ENCODE measurements at places on chromosomes 6 and 20. TPM values are rescaled to one million over a fixed set of nuclear protein-coding genes. Genes with fewer than 3 reads are reported as not detected.

UBE2C gene
- 124 TPM for total RNA-seq

FOXQ1 gene
- not detected for total RNA-seq

ATAT1 gene
- total RNA-seq, result 10.5 TPM

ENPP3 gene
- total RNA-seq, result 1.2 TPM

ZNF165 gene
- 1.9 TPM for total RNA-seq

MEP1A gene
- not detected for total RNA-seq

DSP gene
- total RNA-seq, result 0.04 TPM

FKBP1A gene
- 274 TPM for total RNA-seq

SNAI1 gene
- 0.49 TPM for total RNA-seq

GRCh38 chr20:16290358-16290757 lies 282.9 kb downstream of the KIF16B start:
- no peak for DNase-seq

DNA sequence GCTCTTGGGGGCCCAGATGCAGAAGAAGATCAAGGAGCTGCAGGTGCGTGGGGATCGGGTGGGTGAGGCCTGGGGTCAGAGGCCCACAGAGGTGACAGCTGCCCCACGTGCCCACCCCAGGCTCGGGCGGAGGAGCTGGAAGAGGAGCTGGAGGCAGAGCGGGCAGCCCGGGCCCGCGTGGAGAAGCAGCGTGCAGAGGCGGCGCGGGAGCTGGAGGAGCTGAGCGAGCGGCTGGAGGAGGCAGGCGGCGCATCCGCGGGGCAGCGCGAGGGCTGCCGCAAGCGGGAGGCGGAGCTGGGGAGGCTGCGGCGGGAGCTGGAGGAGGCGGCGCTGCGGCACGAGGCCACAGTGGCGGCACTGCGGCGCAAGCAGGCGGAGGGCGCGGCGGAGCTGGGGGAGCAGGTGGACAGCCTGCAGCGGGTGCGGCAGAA lies 41.5 kb downstream of the MYH7B start:
- no peak for DNase-seq

DNA sequence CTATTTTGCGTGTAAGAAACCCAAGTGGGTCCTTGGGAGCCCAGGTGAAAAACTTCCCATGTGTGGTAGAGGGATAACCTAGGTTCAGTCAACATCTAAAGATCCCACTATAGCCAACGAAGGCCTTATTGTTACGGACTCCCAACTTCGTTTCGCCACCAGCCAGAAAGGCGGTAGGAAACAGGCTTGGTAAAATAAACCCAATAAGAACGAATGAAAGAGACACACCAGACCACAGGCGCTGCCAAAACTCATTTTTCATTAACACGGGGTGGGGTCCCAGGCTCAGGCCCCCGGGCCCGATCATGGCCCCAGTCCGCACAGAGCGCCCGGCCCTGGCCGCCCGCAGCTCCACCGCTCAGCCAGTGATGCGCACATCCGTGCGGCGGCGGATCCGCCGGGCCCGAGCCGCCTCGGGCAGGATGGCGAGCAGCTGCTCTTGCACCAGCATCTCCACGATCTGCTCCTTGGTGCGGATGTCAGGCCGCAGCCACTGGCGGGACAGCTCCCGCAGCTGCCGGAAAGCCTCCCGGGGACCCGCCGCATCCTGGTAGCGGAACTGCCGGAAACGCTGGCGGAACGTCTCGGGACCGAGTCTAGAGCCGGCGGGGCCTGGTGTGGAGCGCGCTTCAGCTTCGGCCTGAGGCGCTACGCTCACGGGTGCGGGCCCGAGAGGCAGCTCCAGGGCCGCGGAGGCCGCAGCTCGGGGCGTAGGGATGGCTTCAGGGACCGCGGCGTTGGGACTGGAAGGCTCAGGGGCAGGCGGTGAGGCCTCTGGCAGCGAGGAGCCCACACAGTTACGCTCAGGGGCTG lies 709 bp downstream of the SCAND1 start:
- peak; percentile 61 for DNase-seq

- DNase-seq, result no peak
Observed at GRCh38 chr20:53227523-53227922, 255.4 kb downstream of the TSHZ2 start.

GRCh38 chr20:39117491-39117890 lies 155.3 kb downstream of the DHX35 start:
- DNase-seq, result no peak

DNA sequence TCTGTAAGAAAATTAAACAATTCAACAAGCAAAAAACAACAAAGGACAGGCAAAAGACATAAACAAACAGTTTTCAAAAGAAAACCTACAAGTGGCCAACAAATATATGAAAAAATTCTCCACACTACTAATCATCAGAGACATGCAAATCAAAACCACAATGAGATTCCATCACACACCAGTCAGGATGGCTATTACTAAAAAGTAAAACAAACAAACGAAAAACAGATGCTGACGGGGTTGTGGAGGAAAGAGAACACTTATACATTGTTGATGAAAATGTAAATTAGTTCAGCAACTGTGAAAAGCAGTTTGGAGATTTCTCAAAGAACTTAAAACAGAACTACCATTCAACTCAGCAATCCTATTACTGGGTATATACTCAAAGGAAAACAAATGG lies 537.6 kb downstream of the HDGFL1 start:
- DNase-seq, result no peak

GRCh38 chr20:59425572-59425971 lies 125.2 kb downstream of the EDN3 start:
- no peak for DNase-seq

DNA sequence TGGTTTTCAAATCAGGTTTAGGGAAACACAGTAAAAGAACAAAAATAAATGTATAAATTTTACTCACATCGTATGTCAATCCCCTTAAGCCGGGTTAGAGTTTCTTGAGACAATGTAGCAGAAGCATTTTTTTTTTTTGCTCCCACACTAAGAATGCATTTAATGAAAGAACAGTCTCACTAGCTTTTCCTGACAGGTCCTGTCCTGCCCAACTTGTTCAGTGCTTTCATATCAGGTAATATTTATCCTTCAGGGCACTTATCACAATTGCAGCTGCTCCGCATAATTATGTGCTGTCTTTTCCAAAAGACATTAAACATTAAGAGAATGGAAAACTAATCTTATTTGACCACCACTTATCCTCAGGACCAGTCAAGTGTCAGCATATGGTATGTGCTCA lies 632.0 kb downstream of the HTR1B start:
- DNase-seq, result no peak

DNA sequence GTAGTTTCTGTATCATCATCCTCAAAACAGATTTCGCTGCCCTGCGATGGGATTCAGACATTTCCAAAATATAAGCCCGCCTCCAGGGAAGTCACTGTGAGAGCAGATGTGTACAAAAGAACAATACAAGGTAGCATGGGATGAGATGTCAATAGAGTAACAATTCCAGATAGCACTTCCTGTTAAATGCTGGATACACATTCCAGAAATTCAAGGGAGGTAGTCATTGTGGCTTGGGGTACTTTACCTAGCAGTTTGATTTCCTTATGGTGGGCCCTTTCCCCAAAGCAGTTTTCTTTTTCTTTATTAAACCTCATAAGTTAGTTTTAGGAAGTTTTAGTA lies 2.5 kb downstream of the RNF217 start:
- DNase-seq, result no peak

GRCh38 chr6:17985934-17986655 lies 1.3 kb downstream of the KIF13A start:
- no peak for DNase-seq

- DNase-seq, result no peak
Observed at GRCh38 chr6:158761746-158762145, 57.4 kb downstream of the EZR start.

DNA sequence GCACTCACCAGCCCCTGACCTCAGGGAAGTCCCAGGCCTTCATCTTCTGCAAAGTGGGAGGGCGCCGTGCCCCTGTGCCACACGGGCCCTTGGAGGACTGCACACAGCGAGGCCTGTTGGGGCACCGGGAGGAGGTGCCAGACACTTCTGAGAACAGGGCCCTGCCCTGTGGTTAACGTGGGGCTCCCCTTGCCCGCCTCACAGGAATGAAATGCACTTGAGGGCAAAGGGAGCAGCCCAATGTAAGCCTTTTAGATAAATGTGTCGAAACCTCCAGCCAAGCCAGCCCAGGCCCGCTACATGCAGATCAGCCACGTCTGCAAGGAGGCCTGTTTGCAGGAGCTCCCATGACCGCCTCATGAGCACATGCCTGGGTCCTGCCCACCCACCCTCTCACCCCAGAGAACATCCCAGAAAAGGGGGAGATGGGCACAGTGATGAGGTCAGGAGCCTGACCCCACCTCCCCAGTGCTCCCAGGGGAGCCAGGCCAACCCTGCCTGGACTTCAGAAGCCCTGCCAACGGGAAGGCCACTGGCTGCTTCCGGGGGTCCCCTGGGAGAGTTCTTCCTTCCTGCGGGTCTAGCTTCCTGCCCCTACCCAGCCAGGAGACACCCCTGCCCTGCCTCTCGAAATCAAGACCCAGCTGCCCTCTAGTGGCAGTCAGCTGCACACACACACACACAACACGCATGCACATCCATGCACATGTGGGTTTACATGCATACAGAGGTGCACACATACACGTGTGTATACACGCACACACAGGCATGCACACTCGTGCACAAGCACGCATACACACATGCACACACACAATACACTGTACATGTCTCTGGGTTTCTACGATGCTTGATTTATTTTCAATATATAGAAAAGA lies 178.7 kb downstream of the TAF4 start:
- no peak for DNase-seq

- DNase-seq, result no peak
Observed at GRCh38 chr20:45445805-45446562, 23.6 kb upstream of the WFDC2 start.

DNA sequence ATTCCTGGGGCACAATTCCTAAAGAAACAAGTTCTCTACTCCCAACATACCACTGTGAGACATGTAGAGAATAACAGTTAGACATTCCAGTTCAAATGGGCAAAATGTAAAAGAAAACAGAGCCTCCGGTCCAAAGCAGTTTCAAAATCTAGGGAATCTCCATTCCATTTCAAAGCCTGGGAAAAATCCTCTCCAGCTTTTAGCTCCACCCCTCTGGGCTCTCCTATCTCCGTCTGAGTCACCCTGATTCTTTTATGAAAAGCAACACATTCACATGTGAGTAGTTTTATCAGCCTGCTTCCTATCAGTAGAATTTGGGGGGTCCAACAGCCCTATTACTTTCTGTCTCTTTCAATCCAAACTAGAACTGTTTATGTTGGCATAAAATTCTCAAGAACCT lies 3.7 kb downstream of the CSNK2A1 start:
- DNase-seq, result no peak

- no peak for DNase-seq
Observed at GRCh38 chr6:41372832-41373626, 37.6 kb downstream of the NCR2 start.

DNA sequence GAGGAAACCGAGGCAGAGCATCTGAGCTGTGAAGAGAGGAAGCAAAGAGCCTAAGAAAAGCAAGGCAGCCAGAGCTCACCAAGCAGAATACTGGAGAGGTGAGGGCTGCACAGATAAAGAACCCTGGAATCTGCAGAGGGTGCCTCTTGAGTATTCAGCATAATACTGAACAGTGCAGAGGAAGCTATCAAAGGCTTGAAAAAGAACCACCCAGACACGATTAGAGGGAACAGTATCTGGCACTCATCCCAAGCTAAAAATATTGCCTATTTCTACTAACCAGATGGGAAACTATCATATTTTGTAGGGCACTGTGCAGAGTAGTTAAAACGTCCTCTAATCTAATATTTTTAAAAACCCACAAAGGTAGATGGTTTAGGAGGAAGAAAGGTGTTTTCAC lies 41.8 kb upstream of the OPRM1 start:
- DNase-seq, result no peak

- no peak for DNase-seq
Observed at GRCh38 chr20:25444556-25444955, 37.1 kb downstream of the GINS1 start.

DNA sequence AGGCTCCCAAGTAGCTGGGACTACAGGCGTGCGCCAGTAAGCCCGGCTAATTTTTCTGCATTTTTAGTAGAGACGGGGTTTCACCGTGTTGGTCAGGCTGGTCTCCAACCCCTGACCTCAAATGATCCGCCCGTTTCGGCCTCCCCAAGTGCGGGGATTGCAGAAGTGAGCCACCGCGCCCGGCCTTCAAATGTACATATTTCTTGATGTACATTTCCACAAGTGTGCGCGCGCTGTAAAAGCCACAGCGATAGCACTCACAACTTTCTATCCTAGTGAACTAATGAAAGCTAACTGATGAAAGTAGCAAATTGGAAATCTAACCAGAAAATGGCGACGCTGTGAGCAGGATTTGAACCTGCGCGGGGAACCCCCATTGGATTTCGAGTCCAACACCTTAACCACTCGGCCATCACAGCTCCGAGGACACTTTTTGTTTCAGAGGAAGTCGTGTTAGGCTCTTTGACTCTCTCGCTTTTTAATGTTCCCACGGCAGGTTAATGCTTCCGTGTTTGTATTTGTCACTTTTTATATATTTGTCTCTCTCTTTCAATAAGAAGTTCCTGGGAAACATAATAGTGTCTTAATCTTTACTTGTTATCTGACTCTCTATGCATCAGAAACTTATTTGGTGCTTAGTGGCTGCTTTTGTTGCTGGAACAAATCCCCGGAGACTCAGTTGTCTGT lies 199.4 kb upstream of the ZNF184 start:
- DNase-seq, result no peak

DNA sequence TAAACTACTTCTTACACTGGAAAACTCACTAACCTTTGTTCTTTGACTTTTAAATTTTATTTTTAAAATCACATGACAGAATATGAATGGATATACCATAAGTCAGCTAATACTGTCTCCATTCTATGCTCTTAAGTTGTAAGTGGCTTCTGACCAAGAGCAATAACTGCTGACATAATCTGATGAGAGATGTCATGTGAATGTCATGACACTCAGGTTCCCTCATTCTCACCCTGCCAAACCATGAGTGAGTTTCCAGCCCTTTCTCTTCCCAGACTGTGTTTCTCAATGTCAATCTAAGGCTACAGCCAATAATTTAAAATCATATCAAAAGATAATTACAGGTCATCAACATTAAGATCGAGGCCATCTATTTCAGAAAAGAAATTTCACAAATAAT lies 39.7 kb downstream of the KIF16B start:
- no peak for DNase-seq

- DNase-seq, result no peak
Observed at GRCh38 chr6:11426571-11426970, 111.0 kb upstream of the TMEM170B start.

- no peak for DNase-seq
Observed at GRCh38 chr6:99602520-99603420, 3.9 kb upstream of the PRDM13 start.

GRCh38 chr6:9140172-9140571 lies 704.8 kb upstream of the SLC35B3 start:
- no peak for DNase-seq

DNA sequence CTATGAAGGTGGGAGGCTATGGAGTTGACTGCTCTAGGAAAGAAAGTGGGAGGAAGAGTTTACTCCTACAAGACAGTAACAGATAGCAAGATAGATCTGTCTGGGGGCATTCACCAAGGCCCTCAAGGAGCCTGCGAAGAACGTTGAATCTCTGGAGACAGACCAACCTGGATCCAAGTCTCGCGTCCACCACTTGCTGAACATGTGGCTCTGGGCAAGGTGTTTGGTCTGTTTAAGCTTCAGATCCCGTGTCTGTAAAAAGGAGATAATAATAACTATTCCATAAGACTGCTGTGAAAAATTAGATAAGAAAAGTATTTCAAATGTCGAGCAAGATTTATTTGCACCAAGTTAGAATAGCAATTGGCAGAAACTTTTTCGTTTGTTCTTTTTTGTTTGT lies 8.1 kb upstream of the EEF1A1 start:
- no peak for DNase-seq

Data from CD8-positive, alpha-beta memory T cell (primary cell).